Activated CD8-positive, alpha-beta memory T cell treated with anti-CD3 and anti-CD28 coated beads for 4 hours (primary cell): ENCODE measurements at places on chromosomes 12 and 14.

DNA sequence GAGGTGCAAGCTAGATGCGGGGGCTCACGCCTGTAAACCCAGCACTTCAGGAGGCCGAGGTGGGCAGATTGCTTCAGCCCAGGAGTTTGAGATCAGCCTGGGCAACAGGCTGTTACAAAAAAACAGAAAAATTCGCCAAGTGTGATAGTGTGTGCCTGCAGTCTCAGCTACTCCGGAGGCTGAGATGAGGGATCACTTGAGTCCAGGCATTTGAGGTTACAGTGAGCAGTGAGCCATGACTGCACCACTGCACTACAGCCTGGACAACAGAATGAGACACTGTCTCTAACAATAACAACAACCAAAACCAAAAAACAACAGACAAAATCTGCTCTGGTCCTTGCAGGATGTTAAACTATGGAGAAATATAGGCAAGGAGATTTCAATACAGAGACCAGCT lies 13.9 kb downstream of the BTBD7 start:
- no peak for DNase-seq

GRCh38 chr14:36771028-36771640 lies 109.5 kb downstream of the PAX9 start:
- DNase-seq, result no peak

- no peak for DNase-seq
Observed at GRCh38 chr12:75764091-75764841, 252.9 kb upstream of the KRR1 start.

GRCh38 chr14:24253936-24254335 lies 9.0 kb downstream of the TGM1 start:
- DNase-seq, result no peak

- no peak for DNase-seq
Observed at GRCh38 chr14:60300019-60300418, 51.0 kb downstream of the PPM1A start.

GRCh38 chr12:34292736-34293625 lies 270.7 kb downstream of the ALG10 start:
- no peak for DNase-seq

DNA sequence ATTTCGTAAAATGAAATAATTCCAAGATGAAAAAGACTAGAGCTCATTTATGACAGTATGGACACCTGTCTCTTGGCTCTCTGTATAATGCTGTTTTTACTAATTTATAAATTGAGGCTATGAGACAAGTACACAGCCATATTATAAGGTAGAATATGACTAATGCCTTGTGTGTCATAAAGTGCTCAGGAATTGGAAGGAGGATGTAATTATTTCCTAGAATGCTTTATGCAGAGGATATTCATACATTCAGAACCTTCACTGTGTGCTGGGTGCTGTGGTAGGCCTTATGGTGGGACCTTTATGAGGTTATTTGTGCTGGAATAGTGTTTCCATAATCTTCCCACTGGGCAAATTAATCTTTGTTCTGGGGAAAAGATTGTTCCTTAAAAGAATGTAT lies 13.3 kb downstream of the PCNX1 start:
- DNase-seq, result no peak

DNA sequence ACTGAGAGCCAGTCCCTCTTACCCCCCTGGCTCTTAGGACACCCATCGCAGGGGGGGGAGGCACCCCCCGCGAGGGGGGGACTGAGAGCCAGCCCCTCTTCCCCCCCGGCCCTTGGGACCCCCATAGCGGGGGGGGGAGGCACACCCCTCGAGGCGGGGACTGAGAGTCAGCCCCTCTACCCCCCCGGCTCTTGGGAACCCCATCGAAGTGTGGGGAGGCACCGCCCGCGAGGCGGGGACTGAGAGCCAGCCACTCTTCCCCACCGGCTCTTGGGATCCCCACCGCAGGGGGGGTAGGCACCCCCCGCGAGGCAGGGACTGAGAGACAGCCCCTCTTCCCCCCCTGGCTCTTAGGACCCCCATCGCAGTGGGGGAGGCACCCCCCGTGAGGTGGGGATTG lies 48.8 kb downstream of the DDX11 start:
- no peak for DNase-seq

- no peak for DNase-seq
Observed at GRCh38 chr12:77642246-77642645, 188.4 kb upstream of the NAV3 start.

- no peak for DNase-seq
Observed at GRCh38 chr12:117025481-117026151, 73.6 kb downstream of the TESC start.

- no peak for DNase-seq
Observed at GRCh38 chr12:13124656-13125505, 21.4 kb upstream of the GSG1 start.

GRCh38 chr14:45212231-45212630 lies 40.8 kb downstream of the MIS18BP1 start:
- DNase-seq, result no peak

GRCh38 chr12:23431006-23431405 lies 518.5 kb downstream of the SOX5 start:
- DNase-seq, result no peak
